KG1 (cell line): ENCODE measurements at places on chromosomes 2 and 18.
A peak's percentile ranks its signal among the peaks of the same experiment; 100 is the strongest.

GRCh38 chr18:2597639-2598038, 26.3 kb downstream of the NDC80 start:
- DNase-seq: no peak

DNA sequence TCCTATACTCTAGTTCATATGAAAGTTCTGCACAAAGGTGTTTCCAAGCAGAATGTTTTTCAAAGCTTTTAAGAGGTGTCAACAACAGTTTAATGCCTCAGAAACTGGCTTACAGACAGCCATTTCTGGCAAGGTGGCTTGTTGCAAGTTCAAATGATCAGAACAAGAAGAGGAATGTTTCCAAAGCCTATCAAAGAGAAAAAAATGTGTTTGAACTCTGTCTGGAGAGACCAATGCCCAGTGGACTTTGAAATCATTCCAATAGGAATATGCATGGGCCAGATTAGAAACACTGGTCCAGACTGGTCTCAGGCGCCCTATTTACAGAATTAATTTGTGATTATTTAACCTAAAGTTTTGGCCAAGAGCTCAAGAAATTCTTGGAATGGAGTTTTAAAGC, 106.2 kb downstream of the CPS1 start:
- DNase-seq: no peak

GRCh38 chr2:16661526-16661925, 4.1 kb downstream of the CYRIA start:
- DNase-seq: no peak

GRCh38 chr2:53913721-53914120, 54.0 kb upstream of the GPR75 start:
- DNase-seq: peak; percentile 8

- no peak for DNase-seq
Measured at GRCh38 chr2:120110507-120110906, 97.6 kb downstream of the EPB41L5 start.

DNA sequence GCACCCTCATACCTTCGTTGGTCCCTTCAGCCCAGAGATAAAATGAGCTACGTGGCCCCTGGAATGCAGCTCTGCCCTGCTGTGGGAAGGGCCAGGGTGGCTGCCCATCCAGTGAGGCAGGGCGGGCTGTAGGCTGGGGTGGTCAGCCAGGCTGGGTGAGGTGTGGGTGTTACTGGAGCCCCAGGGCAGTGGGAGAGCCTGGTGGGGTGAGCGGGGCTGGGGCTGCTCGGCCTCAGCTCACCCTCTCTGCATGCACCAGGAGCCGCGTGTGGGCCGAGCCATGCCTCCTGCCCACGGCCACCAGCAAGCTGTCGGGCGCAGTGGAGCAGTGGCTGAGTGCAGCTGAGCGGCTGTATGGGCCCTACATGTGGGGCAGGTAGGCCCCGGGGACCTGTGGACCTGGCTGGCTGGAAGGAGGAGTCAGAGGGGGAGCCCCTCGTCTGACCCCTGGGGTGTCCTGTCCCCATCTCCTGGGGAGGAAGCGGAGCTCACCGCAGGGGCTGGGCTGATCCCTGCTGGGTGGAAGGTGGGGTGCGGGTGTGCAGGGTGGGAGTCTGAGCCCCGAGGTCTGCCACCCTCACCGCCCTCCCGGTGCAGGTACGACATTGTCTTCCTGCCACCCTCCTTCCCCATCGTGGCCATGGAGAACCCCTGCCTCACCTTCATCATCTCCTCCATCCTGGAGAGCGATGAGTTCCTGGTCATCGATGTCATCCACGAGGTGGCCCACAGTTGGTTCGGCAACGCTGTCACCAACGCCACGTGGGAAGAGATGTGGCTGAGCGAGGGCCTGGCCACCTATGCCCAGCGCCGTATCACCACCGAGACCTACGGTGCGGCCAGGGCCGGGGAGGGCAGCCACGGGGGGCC, 5.5 kb downstream of the RNPEPL1 start:
- DNase-seq: no peak

- no peak for DNase-seq
Measured at GRCh38 chr2:120367649-120368048, 21.7 kb downstream of the INHBB start.

DNA sequence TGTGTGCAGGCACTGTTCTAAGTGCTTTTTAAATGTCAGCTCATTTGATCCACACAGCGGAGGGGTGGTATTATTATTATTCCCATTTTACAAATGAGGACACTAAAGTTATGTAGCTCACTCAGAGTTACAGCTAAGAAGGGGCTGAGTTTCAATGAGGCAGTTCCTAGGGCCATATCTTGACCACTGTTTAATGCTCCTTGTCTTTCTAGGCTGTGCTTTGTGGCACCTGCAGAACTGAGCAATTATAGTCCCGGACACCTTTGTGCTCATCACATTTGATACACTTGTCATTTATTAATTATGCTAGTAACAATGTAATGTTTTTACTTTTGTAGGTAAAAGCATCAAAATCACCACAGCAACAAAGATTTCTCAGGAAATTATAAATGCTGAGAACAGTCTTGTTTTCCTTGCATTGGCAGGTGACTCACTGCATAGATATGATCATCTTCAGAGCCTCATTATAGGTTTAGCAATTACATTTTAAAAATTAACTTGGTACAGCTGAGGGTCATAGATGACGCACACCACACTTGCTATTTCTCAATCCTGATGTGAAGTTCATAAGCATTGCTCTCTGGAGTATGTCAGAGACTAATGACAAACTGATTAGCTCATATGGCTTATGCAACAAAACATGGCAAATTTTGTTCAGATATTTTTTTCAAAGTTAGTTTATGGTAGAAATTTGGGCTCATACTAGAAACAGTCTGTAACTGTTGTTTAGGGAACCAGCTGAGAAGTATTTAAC, 366.8 kb downstream of the TGIF1 start:
- DNase-seq: no peak

- no peak for DNase-seq
Measured at GRCh38 chr2:55088400-55088799, 38.1 kb upstream of the RTN4 start.
